NCI-H460 (cell line): ENCODE measurements at places on chromosomes 7 and 10.
A peak's percentile ranks its signal among the peaks of the same experiment; 100 is the strongest.

DNA sequence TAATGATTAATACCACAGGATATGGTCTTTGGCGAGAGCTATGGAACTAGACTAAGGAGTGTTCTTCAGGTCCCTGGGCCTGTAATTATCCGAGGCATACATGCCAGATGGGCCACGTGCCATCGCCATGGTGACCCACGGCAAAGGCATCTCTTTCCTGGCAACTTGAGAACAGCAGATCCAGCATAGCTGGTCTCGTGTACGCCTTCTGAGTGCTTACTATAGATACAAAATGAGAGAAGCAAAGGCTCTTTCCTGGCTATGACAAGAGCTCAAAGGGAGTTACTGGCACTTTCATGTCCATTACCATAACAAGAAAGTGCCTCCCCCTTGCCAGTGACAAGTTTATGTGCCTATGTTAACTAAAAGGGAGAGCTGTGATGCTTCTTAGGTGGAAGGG is 26.0 kb upstream of the GLI3 start:
- DNase-seq, result no peak

DNA sequence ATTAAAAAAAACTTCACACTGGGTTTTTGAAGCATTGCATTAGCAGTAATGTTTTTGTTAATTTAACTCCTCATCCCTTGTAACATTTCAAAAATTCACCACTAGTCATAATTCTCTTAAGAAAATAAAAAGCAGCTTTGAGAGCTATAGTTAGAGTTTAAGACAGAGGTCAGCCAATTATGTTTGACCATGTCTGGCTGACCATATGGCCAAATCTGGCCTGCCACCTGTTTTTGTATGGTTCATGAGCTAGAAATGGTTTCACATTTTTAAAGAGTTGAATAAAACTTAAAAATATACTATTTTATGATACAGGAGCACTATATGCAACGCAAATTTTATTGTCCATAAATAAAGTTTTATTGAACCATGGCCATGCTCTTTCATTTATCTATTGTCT is 73.0 kb upstream of the LRRTM3 start:
- no peak for DNase-seq

DNA sequence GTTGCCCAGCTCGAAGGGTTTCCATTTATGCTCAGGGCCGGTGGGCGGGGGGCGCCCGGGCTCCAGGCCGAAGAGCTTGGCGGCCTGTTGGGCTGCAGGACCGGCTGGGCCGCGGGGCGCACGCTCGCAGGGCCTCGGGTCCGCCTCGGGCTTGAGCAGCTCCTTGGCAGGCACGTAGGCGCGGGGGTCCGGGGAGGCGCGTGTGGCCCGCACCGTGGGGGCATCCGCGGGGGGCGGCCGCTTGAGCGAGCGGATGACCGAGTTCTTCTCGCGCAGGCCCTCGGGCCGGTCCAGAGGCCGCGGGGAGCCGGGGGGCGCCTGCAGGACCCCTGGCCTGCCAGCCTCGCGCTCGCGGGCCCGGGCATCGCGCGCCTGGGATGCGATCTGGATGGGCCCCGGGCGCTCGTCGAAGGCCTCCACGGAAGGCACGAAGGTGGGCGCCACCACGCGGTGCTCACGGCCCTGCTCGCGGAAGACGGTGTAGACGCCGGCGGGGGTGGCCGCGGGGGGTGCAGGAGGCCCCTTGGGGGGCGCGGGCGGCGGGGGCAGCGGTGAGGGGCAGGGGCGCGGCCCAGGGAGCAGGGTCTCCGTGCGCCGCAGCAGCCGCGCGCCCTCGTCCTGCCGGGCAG is 35.2 kb downstream of the TNRC18 start:
- no peak for DNase-seq

GRCh38 chr7:21616796-21617436 is 74.1 kb downstream of the DNAH11 start:
- peak; percentile 24 for DNase-seq

- DNase-seq, result peak; percentile 70
These were observed 938 bp upstream of the CADPS2 start for GRCh38 chr7:122887198-122887597.

GRCh38 chr7:87036985-87037384 is 22.5 kb downstream of the ELAPOR2 start:
- no peak for DNase-seq

GRCh38 chr10:17123961-17124360 is 5.7 kb downstream of the CUBN start:
- no peak for DNase-seq

DNA sequence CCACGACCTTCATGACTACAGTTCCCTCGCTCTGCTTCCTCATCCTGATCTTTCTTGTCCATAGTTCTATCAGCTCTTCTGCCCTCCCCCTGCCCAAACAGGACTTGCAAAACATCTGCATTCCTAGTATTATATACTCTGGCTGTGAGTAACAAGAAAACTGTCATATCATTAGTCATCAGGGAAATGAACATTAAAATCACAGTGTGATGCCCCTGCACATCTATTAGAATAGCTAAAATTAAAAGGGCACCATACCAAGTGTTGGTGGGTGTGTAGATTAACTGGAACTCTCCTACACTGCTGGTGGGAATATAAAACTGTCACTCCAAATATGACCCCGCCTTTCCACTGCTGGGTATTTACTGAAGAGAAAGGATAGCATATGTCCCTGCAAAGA is 141.8 kb downstream of the C7orf25 start:
- no peak for DNase-seq

DNA sequence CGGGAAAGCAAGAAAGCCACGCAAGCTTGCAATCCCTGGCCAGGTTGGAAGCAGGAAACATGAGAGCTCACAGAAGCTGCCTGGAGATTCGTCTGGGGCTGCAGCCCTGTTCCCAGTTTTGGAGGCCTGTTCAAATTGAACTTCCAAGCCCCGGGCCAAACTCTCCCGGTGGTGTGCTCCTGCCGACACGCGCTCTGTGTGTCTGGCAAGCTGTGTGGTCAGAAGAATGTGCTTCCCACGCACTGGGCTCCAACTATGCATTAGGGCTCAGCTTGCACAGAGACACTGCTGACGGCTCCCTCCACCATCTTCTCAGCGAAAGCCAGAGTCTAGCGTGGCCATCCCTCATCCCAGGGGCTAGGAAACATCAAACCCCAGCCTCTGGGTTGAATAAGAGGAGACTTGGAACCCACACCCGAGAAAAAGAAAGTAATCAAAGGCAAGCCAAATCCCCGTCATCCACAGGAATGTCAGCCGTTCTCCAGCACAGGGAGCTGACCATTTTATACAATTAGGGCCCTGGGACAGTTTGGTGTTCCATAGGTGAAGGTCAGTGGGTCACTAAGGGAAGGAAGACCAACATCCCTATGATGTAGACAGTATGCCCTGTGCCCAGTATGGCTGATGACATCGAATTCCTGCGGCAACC is 107.2 kb downstream of the FGFR2 start:
- DNase-seq, result no peak

GRCh38 chr10:123882681-123883445 is 8.7 kb downstream of the CPXM2 start:
- no peak for DNase-seq

DNA sequence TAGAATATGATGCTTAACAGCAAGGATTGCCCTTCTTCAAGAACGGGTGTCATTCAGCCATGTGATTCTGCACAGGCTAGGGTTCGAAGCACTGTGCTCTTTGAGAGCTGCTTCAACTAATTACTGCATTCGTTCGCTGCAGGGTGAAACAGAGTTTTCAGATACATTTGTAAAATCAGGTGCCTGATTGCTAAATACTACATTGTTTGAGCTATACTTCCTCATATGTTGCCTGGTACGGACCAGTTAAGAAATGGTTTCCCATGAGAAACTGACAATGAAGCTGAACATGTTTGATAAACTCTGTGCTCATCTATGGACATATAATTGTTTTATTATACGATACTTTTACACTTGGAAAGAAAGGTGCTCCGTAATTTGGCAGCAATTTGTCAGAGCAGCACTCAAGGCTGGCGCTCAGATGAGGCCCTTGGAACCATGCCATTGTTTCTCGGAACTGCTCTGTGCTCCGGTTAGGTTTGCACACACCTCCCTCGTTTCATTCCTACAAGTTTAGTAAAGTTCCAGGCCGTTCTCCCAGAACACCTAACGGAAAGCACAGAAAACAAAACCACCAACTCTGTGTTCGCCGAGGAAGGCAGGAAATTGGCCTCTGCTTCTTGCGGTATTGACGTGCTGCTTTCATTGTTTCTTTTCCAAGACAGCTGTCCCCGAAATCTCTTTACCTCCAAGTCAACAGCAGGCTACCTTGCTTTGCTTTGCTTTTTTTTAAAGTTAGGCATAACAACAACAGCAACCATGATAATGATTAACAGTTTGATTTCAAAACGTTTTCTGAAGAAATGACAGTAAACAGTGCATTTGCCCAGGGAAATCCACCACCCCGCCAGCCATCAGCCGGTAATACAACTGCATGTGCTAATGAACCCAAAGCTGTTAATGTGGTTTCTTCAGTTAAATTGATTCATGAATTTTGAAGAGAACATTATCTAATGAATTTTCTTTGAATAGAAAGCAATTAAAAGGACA is 206.9 kb downstream of the EBF3 start:
- no peak for DNase-seq

DNA sequence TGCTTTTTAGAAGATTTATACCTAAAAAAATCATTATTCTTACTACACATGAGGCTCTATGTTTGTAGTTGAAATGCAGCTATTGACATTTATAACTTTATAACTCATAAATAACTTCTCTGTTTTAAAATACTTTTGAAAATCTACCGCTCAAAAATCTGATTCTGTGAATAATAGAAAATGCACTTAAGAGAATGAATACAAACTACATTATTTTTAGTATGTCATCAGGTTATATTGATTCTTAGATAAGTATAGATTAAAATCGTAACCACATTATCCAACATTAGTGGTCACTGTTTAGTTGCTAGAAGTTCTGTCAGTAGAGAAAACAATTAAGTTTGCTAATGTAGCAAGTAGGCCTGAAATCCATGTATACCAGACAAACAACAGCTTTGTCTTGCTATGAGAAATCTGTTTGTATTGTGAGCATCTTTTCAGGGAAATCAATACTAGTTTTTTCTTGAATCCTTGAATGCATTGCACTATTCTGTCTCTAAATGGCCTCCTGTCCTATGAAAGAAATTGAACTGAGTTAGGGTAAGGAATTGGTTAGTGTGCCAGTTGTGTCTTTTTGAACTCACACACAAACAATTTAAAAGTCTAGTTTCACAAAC is 116.5 kb upstream of the HDAC9 start:
- DNase-seq, result no peak

DNA sequence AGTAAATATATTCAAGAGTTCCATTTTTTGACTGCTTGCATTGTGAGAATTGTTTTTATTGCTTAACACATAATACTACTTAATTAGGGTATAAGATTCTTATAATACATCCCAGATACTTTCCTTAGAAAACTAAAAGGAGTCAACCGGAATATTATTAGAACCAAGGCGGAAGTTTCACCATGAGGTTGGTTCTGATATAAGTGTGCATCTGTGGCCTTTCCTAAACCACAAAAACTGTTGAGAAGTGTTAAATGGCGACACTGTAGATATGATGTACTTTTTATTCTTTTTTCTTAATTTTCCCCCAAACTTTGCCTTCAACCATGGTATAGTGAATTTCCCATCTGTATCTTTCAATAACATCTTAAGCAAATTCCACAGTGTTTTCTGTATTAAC is 32.3 kb upstream of the INHBA start:
- DNase-seq, result no peak

DNA sequence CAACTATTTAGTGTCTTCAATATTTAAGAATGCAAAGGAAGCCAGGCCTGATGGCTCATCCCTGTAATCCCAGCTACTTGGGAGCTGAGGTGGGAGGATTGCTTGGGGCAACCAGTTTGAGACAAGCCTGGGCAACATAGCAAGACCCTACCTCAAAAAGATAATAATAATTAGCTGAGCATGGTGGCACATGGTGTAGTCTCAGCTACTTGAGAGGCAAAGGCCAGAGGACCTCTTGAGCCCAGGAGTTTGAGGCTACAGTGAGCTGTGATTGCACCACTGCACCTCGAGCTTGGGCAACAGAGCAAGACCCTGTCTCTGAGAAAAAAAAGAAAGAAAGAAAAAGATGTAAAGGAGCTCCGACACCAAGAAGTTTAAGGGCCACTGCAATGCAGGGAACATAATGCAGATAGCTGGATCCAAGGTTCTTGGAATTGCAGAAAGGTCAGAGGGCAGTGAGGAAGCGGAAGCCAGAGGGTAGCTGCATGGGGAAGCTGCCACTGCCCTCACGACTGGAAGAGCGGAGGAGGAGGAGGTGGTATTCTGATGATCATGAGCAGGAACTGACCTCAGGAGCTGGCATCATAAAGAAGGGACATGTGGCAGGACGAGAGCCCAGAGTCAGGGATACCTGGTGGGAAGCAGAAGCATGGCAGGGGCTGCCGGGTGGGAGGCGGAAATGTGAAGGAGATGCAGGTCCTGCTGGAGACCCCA is 60.2 kb upstream of the PODXL start:
- no peak for DNase-seq

DNA sequence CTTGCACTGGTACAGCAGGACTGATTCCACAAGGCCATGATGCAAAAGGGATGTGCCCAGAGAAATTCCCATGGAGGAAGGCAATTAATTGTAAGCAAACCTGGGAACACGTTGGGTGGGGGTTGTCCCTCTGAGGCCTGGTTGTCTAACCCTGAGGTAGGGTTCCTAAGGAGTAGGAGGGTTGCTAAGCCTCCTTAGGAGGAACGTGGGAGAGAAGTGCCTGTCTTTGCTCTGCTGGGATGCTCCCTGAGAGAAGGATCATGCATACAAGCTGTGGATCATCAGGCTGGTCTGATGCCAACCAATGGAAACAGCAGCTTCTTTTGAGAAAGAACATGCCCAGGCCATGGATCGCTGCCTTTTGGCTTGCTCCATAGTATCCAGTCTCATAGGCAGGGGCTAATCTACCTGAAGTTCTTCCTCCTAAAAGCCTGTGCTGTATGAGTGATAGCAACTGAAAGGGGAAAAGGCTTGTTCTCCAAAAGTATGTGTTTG is 203.7 kb upstream of the NPVF start:
- no peak for DNase-seq

- no peak for DNase-seq
These were observed 77.8 kb upstream of the ABI1 start for GRCh38 chr10:26938578-26938977.

DNA sequence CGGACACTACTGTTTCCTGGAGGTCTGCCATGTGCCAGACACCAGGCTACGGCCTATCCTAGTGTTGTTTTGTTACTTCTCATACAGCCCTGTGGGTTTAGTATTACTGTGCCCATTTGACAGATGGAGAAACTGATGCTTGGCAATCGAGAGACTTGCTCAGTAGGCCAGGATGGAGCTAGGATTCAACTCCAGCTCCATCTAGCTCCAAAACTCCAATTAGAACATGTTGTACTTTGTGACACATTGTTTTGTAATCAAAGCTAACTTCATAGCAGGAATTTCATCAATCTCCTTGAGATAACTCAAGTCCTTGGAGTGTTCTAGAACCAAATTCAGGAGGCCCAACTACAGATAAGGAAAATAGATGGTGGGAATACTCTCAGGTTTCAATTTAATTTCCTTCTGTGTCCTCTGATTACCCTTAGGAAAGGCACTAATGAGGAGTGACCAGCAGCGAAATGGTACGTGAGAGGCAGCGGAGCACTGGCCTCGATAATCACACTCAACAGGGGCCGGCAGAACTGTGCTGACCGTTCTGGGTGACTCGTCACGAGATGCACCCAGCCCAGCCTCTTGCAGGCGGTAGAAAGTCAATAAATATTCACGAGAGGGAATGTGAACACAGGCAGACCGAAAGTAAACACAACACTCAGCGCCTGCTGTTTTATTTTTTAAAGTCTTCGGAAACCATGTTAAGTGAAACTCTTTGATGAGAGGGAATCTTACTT is 269.6 kb upstream of the NEBL start:
- no peak for DNase-seq
